ENCODE measurements at places on chromosomes 11 and 22. TPM values are rescaled to one million over a fixed set of nuclear protein-coding genes. Genes with fewer than 3 reads are reported as not detected.
A peak's percentile ranks its signal among the peaks of the same experiment; 100 is the strongest.

Gene P2RY2
- 1.3 TPM for polyA plus RNA-seq

Gene HEPACAM
- 0.06 TPM for polyA plus RNA-seq

Gene MMP1
- 4.7 TPM for polyA plus RNA-seq

Gene FOLH1
- 16.4 TPM for polyA plus RNA-seq

- no peak for DNase-seq
Observed at GRCh38 chr11:34317036-34317360, 40.8 kb downstream of the ABTB2 start.

DNA sequence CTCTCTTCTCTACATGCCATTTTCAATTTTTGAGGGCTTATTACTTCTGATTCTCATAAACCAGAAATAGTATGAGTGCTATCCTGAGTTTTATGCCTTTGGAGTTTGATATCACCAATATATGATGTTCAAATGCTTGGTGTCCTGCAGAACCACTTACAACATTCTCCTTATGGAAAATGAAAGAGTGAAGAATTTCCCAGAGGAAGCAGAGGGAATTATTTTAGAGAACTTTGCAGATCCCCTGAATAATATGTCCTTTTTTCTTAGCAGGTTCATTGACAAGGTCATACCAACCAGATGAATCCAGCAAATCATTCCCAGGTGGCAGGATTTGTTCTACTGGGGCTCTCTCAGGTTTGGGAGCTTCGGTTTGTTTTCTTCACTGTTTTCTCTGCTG lies at the start of gene OR4D5:
Gene OR4D5 (plus strand): TSS at position 301 of the 400 bp plus-strand sequence. CDS start 0 bp downstream, at position 301.
- DNase-seq: no peak

- DNase-seq: no peak
Observed at GRCh38 chr11:125114518-125114917, 3.1 kb upstream of the TMEM218 start.

- DNase-seq: no peak
Observed at GRCh38 chr11:64331569-64332371, 8.2 kb upstream of the CCDC88B start.

- no peak for DNase-seq
Observed at GRCh38 chr11:107991868-107992414, 16.8 kb upstream of the CUL5 start.

DNA sequence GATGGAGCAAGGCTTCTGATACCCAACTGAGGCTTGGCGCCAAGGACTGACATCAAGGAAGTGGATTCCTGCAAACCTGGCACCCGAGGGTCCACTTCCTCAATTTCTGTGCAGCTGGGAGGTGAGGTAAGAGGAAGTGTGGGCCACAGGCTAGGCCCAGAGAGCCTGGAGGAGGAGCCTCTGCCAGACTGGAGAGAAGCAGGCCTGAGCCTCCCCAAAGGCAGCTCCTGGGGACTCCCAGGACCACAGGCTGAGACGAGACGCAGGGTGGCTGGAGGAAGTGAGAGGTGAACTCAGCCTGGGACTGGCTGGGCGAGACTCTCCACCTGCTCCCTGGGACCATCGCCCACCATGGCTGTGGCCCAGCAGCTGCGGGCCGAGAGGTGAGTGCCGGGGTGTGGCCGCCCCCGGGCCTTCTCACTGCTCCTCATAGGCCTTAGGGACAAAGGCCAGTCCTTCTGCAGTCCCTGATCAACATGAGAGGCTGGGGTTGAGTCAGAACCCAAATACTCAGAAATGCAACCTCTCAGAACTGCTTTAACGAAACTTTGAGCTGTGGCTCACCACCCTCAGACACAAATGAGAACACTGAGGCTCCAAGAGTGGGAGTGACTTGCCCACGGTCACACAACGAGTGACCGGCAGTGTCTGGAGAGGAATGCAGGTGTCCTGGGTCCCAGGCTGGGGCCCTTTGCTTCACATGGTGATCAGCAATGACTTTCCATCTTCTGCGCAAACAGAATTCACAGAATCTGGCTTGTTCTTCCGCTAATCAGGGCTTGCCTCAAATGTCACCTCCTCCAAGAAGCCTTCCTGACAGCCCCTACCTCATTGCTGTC lies at the start of gene NCF4:
Gene NCF4 (plus strand): TSS at position 186 of the 839 bp plus-strand sequence. CDS start 166 bp downstream, at position 352.
- DNase-seq: peak; percentile 90

DNA sequence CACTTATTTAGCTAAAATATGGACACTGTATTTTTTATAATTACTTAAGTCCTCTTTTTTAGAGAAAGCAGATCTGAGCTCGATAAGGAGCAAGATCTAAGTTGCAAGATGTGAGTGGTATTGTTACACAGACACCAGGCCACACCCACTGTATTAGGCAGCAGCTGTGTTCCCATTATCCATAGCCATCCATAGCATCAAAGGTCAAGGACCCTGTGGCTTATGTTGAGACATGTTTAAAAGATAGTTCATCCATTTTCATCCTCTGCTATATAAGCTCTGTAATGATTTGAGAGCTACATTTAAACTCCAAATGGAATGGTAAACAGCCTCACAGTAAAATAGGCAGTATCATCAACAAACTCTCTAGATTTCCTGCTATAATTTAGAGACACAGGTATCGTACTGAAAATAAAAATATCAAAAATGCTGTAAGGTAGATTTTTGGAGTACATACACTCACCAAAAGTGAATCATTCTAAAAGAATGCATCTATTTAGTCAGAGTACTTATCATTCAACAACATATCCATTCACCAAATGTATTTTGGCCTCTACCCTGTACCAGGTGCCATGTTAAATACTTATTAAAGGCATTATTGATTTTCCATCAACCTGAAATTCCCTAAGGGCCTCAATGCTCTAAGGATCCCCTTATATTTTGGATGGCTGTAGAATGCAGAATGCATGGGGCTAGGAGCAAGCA lies 574.0 kb downstream of the LRRC4C start:
- no peak for DNase-seq

DNA sequence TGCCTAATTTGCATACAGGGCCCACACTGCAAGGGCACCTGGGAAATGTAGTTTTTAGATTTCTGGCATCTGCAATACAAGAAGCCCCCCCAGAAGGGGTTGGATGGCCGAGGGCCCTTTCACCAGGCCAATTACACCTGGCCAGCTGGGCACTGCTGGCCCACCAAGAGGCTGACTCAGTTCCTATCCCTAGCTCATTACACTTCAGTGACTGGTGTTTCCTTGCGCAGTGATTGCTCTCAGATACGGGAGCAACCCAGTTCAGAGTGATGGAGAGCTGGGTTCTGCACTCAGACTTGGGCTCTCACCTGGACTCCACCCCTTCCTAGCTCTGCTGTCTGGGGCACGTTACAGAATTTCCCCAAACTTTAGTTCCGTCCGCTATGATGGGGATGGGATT lies 81.1 kb upstream of the SHANK2 start:
- no peak for DNase-seq

Measured in left lung (tissue), 14 donors.